ENCODE measurements at places on chromosomes 2 and 18.

DNA sequence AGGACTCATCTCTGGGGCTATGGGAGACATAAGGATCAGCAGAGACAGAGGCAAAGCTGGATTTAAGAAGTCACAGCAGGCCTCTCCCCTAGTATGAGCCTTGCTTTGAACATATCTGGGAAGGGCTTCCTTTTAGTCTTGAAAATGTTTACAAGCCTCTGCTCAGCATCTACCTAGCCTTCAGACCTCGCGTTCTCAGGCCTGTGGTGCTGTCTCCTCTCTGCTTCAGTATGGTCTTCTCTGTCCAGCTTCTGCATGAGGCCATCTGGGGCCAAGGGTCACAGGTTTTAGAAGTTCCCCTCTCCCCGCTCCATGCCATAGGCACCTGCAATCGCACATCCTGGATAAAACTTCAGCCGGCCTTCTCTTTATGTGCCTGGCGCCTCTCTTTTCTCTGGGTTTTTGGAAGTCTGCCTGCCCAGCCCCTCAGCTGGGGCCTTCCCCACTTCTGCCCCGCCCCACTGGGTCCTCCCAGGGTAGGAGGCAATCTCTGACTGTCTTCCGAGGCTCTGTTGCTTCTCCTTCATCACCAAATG lies 7.1 kb downstream of the ACTG2 start:
- no peak for DNase-seq

DNA sequence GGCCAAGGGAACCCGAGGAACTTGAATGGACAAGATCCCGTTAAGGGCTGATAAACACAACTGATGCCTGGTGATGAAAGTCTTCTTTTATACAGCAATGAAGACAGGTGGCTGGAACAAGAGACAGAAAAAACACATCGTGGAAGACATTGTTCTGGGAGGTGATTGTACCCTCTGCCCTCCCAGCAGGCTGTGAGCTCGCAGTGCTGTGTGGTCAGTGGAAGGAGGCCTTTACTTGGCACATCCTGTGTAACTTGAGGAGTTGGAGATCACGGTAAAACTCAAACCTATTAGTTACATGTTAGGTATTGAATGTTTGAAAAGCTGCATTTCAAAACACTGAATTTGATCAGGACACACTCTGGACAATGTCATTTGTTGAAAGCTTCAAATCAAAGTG lies 249.9 kb upstream of the EPAS1 start:
- no peak for DNase-seq

- DNase-seq = no peak
Observed at GRCh38 chr2:196468394-196468793, 171.1 kb upstream of the CCDC150 start.

DNA sequence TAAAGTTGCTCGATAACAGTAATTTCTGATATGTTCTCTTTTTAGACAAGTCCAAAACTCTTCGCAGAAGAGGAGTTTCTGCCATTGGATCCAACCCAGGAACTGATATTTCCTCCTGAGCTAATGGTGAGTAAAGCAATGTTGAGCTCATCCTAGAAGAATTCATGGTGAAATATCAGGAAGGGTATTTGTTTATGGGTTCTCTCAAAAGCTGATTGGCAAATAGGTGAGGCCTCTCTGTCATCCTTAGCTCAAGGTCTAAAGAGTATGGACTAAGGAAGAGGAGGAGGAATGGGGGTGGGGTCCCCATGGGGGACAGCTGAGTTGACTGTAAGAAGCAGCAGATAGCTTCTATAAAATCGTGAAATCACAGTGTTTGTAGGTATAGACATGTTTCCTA lies 18.2 kb downstream of the AOX1 start:
- DNase-seq = no peak

DNA sequence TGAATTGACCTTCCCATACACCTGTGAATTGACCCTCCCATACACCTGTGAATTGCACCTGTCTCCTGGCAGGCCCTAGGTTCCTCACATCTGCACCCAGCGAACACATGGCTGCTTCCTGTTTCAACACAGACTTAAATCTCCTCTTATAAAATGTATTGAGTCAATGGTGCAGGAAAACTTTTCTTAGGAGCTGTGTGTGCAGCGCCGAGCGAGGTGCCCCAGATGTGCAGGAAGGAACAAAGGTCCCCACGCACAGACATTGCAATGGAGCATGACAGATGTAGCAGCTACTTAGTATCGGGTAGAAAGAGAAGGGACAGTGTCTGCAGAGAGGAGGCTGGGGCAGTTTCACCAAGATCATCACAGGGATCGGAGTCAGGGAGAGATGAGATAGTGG lies 85.5 kb upstream of the PXDN start:
- DNase-seq = no peak

- DNase-seq = no peak
Observed at GRCh38 chr2:184178229-184178628, 420.1 kb upstream of the ZNF804A start.

DNA sequence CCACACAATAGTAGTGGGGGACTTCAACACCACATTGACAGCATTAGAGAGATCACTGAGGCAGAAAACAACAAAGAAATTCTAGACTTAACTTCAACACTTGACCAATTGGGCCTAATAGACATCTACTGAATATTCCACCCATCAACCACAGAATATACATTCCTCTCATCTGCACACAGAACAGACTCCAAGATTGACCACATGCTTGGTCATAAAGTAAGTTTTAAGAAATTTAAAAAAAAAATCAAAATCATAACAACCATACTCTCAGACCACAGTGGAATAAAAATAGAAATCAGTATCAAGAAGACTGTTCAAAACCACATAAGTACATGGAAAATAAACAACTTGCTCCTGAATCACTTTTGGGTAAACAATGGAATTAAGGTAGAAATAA lies 9.0 kb upstream of the FLACC1 start:
- DNase-seq = no peak

- no peak for DNase-seq
Observed at GRCh38 chr2:160165996-160166395, 34.1 kb downstream of the ITGB6 start.

DNA sequence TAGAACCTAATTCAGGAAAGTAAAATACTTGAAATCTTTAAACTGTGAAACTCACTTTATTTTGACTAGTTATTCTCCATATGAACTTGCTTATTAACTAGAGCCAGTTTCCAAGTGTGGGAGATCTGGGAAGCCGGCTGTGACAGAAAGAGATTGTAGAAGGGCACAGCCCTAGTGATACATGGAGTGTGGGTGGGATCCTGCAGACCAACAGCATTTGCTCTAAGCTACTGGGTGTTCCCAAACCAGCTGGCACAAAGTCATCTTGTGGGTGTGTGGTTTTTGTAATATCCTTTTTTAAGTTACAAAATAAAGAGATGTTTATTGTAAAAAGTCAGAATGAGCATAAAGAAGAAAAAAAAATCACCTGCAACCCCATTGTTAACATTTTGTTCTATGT lies 3.4 kb downstream of the DUSP19 start:
- no peak for DNase-seq

GRCh38 chr2:16386431-16386830 lies 279.2 kb downstream of the CYRIA start:
- no peak for DNase-seq

GRCh38 chr2:174334781-174335251 lies at the start of gene SP9:
Gene SP9, plus strand, starts transcription at chr2:174334954. Its CDS starts 139 bp downstream, at chr2:174335093.
- DNase-seq = peak; percentile 68

GRCh38 chr18:27685807-27686412 lies 491.0 kb downstream of the CDH2 start:
- DNase-seq = peak; percentile 48

DNA sequence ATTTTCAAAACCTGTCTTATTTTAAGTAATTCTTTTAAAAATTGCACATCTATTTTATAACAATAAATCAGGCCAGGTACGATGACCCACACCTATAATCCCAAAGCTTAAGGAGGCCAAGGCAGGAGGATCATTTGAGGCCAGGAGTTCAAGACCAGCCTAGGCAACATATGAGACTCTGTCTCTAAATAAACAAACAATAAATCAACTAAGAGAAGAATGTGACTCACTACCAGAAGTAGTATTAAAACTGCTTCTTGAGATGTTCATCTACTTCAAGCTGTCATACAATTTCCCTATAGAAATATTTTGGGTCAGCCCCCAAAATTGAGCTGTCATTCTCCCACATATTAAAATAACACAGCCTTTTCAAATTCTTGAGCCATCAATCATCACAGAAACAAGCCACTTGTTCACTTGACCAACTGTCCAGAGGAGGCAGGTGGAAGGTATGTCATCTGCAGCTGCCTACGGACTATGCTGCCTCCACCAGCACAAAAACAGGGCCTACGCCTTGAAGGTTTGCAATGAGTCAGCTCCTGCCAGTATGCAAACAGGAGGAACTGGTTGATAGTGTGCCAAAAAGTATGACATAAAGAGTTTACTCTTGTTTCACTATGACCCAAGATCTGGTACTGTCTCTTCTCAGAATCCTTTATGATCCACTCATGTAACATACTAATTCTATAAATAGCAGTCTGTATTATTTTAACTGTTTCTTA lies 33.6 kb downstream of the KIDINS220 start:
- DNase-seq = no peak

GRCh38 chr18:46577546-46577945 lies 79.5 kb downstream of the LOXHD1 start:
- no peak for DNase-seq

DNA sequence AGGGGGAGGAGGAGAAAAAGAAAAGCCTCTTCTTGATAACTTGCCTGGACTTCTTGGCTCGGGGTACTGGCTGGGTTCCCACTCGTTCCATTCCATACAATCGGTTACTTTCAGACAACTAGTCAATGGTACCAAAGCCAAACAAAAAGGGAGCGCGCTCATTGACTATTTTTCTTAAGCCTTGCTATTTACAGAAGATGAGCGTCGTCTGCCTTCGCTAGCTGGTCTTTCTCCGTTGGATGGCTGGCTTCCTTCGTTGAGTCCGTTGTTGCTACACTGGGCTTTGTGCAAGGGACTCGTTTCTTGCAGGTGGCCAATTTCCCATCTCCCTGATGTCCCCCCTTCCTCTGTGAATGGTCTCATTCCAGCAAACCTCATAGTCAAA lies 260.4 kb downstream of the ZNF516 start:
- DNase-seq = no peak

DNA sequence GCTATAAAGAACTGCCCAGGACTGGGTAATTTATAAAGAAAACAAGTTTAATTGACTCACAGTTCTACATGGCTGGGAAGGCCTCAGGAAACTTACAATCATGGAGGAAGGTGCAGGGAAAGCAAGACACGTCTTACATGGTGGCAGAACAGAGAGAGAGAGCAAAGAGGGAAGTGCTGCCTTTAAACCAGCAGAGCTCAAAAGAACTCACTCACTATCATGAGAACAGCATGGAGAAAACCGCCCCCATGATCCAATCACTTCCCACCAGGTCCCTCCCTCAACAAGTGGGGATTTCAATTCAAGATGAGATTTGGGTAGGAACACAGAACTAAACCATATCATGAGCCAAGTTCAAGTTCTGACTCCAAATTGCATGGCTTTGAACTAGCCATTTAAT lies 62.8 kb upstream of the PPP1CB start:
- no peak for DNase-seq

DNA sequence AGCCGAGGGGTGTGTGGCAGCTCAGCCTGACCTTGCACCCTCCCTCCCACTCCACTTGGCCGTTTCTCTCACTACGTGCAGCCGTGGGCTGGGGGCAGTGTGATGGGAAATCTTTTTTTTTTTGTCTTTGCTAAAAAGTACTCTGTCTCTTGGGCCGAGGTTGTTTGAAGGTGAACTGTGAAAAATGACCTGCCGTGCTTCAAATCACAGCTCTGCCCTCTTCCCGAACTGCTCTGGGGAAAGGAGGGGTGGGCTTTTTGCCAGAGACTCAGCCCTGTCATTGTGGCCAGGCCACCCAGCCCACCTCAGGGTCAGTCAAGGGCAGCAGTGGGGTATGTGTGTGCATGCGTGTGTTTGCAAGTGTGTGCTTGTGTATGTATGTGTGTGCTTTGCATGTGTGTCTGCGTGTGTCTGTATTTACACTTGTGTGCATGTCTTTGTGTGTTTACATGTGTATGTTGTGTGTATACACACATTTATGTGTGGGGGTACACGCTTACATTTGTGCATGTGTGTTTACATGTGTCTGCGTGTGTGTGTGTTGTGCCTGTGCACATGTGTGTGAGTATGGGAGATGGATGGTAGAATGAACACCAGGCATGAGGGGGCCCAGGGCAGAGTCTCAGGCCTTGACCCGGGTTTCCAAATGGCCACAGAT lies 61.3 kb upstream of the HAAO start:
- no peak for DNase-seq

DNA sequence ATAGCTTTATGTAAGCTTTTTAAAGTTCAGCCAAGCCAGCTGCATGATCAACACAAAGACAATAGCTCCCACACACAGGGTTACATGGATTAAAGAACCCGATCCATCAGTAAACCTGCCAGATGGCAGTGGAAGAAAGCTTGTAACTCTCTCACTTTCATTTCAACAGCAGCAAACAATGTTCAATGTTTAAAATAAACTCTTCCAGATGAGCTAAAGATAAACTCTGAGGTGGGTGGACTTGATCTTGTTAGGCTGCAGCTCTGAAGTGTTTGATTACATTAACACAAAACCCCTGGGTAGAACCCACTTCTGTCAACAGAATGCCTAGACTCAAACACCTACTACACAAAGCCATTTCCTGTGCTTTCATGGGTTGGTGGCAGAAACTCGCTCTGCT lies 13.9 kb downstream of the RDH14 start:
- no peak for DNase-seq

DNA sequence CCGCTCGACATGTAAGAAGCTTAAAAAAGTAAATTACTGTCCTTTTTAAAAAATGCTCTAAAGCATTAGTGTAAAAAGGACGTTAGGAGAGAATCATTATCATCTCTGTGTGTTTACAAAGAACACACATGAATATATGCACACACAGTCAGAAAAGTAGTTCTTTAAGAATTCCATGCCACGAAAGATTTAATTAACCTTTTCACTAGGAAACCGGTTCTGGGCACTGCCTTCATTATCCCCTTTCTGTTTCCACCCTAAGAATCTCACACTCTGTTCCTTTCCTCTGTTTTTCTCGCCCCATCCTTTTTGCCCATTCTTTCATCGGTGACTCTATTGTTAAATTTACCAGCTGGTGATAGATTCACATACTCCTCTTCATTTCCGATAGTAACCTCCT lies 338.6 kb downstream of the DCC start:
- DNase-seq = no peak

GRCh38 chr2:121567957-121568409 lies 37.3 kb downstream of the RNU4ATAC start:
- DNase-seq = no peak

- DNase-seq = no peak
Observed at GRCh38 chr18:44709307-44710126, 28.8 kb downstream of the SETBP1 start.

GRCh38 chr2:36677996-36678605 lies 18.4 kb upstream of the VIT start:
- DNase-seq = no peak

DNA sequence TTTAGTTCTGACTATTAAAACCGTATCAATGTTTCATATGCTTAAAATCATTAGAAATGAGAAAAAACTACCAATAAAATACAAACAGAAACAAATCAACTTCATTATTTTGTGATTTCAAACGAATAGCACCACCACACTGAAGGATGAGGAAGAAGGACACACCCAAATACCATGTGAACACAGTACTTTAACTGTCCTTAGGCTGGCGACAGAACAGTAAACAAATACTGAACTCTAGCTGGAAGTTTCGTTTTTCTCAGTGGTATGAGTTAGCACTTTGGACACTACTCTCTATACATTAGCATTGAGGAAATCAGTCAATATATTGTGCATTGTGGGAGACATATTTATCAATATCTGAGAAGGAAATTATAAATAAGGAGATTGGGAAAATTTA lies 202.4 kb upstream of the AGAP1 start:
- DNase-seq = no peak

Measured in endothelial cell (in vitro differentiated cells).